Activated T-helper 1 cell treated with anti-CD3 and anti-CD28 coated beads, Interleukin-12 subunit alpha, Interleukin-12 subunit beta, Interleukin-2, Interleukin-4 antibody, amounts not matched to agents 30 ng/mL and 10 ng/mL and 1 ng/mL, durations not matched to agents 14 hours and 24 hours and 36 hours (primary cell): ENCODE measurements at places on chromosomes 6 and 20. TPM values are rescaled to one million over a fixed set of nuclear protein-coding genes. Genes with fewer than 3 reads are reported as not detected.
A peak's percentile ranks its signal among the peaks of the same experiment; 100 is the strongest.

DNA sequence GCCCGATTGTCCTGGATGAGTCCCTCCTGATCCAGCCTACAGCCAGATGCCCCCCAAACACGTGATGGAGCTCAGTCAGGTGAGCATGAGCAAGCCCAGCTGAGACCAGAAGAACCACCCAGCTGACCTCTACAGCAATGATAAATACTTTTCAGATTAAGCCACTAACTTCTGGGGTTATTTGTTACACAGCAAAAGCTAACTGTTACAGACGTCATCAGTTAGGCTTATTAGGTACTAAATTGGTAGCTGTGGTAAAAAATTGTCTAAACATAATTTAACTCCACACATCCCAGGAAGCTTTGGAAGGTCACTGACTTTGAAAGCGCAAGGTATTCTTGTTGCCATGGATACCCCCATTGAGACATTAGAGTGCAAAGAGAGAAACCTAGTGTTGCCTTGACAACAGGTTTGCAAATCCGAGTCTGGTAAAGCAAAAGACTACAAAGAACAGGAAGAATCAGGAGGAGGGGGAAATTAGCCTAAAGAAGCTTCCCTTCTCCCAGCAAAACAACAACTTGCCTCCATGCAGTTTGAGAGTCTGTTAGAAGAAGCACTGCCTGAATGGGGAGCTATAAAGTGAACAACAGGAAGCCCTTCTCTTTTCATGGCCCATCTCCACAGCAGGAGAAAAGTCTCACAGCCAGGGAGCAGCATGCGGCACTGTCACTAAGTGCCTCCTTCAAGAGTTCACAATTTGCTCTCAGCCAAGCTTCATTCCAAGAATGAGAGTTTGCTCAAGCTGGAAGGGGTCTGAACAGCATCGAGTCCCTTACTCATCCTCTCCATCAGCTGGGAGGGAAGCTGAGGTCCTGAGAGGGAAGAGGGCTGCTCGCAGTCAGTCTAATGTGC, 41.7 kb upstream of the ZNF831 start:
- peaks cover 6% of the 10 kb centered on the region for H3K36me3 ChIP-seq
- H3K4me1 ChIP-seq = peaks cover 61% of the 10 kb centered on the region
- H3K4me3 ChIP-seq = peak overlapping the region; percentile 77
- H3K27ac ChIP-seq = peak overlapping the region; percentile 98
- H3K27me3 ChIP-seq = peaks cover 2% of the 10 kb centered on the region
- no peak for DNase-seq

Gene PLN
- total RNA-seq = not detected in 2 replicates

Gene MEP1A
- not detected in 2 replicates for total RNA-seq

Gene PRR18
- not detected in 2 replicates for total RNA-seq

DNA sequence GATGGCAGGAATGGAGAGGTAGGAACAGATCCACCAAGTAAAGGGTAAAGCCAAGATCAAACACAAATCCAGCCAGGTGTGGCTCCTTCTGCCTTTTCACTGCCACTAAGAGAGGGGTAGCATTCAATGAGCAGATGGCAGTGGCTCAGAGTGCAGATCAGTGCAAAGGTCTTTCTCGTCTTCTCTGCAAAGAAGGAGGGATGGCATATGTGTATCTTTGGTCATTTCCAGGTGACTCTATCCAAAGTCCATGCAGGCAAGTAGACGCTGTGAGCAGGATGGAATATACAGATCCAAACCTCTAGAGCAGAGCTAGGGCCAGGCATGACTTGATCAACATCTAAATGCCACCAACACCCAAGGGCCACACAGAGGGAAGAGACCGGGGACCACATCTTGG, 6.9 kb downstream of the BANF2 start:
- no peaks in the 10 kb centered on the region for H3K4me1 ChIP-seq
- no peak overlapping the region for H3K4me3 ChIP-seq
- H3K36me3 ChIP-seq = no peaks in the 10 kb centered on the region

DNA sequence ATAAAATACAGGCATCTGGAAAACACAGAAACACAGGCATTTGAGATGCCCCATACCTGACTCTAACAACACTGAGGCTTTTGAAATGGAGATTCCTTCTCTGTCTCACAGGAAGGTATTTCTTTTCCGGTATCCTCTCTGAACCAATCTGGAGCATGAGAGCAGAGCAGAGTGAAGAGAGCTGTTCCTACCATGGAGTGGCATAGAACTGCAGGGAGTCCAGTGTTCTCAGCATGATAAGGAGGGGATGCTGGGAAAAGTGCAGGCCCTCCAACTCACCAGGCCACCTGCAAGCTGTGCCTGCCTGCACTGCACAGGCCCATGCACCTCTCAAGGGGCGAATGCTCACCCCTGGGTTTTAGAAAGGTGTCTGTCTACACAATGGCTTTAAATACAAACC, 89.2 kb downstream of the FOXA2 start:
- no peaks in the 10 kb centered on the region for H3K4me1 ChIP-seq
- DNase-seq = no peak
- no peak overlapping the region for H3K4me3 ChIP-seq
- H3K36me3 ChIP-seq = no peaks in the 10 kb centered on the region
- no peaks in the 10 kb centered on the region for H3K27me3 ChIP-seq

DNA sequence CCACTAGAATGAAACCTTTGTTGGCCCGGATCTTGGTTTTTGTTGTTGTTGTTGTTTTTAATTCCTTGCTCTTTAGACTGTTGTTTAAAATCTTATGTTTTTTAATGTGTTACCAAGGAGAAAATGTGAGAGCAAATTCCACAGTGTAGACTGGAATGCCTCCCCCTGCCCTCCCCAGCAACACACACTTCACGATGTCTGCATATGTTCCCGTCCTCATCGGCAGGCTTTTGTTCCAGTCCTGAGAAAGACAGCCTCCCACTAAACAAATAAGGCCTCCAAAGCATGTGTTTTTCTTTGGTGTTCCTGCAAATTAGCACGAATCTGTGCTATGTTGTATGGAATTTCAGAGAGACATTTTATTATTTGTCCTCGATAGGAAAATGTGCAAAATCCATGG, 263.3 kb upstream of the QKI start:
- H3K36me3 ChIP-seq = no peaks in the 10 kb centered on the region
- no peak overlapping the region for H3K4me3 ChIP-seq
- no peak overlapping the region for H3K27ac ChIP-seq
- H3K27me3 ChIP-seq = peaks cover 2% of the 10 kb centered on the region

GRCh38 chr6:160256445-160256844, 2.2 kb downstream of the SLC22A2 start:
- no peak overlapping the region for H3K4me3 ChIP-seq
- no peak for DNase-seq
- H3K36me3 ChIP-seq = no peaks in the 10 kb centered on the region
- H3K27me3 ChIP-seq = peaks cover 15% of the 10 kb centered on the region

Gene TP53TG5
- total RNA-seq = 0.07 and 0.08 TPM in 2 replicates

DNA sequence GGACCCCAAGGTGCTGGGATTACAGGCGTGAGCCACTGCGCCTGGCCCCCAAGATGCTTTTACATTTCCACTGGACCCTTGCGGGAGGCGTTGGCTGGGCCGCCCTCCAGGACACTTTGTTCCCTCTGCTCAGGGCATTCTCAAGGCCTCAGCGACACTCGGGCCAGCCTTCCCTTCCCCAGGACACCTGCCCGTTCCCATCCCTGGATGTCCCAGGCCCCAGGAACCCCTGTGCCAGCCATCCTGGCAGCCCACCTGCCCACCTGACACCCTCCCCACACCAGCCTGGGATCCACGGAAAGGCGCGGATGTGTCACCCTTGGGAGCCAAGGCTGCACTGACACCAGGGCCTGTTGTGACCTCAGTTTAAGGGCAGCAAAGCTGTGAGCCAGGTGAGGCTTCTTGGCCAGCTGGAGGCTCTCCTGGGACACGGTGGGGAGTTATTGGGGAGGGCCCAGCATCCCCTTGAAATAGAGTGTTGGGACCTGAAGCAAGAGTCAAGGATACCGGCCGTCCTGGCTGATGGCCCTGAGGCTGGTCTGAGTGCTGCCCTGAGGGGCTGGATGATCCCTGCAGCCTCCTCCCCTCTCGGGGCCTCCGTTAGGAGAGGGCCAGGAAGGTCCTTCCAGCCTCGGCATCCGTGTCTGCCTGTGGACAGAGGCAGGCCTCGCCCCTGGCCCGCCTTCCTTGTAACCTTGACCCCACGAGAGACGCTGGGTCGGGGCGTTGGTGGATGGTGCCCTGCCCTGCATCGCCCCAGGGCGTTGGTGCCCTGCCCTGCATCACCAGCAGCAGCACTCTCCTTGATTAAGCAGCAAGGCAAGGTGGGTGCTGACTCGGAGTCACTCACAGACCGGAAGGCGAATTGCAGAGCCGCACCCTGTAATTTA, 84.2 kb upstream of the BHLHE23 start:
- H3K4me3 ChIP-seq = no peak overlapping the region
- DNase-seq = no peak
- H3K27me3 ChIP-seq = no peaks in the 10 kb centered on the region
- no peak overlapping the region for H3K27ac ChIP-seq
- H3K36me3 ChIP-seq = no peaks in the 10 kb centered on the region

- H3K36me3 ChIP-seq = no peaks in the 10 kb centered on the region
- H3K4me1 ChIP-seq = peaks cover 14% of the 10 kb centered on the region
- H3K27me3 ChIP-seq = peaks cover 7% of the 10 kb centered on the region
- no peak overlapping the region for H3K27ac ChIP-seq
- DNase-seq = no peak
Measured at GRCh38 chr20:25243416-25243979, 4.4 kb upstream of the PYGB start.

DNA sequence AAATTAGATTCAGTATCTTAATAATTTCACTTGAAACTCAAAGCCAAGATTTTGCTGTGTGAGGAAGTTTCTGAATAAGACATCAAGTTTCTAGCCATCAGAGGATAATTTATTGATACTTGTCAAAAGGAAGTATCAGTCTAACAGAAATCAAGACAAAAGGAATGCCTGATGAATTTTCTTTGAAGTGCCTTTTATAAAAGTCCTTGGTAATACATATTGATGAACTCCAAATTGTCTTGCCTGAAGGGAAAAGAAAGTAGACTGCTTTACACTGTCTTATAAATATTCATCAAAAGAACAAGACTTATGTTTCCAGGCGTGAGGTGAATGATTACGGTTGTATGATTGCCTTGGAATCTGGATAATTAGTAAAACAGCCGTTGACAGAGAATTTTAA, 986.0 kb upstream of the MAP3K7 start:
- no peaks in the 10 kb centered on the region for H3K36me3 ChIP-seq
- no peak overlapping the region for H3K4me3 ChIP-seq
- DNase-seq = no peak
- no peaks in the 10 kb centered on the region for H3K4me1 ChIP-seq
- H3K27ac ChIP-seq = no peak overlapping the region

Gene FAM209B
- 1.2 and 1.4 TPM in 2 replicates for total RNA-seq

DNA sequence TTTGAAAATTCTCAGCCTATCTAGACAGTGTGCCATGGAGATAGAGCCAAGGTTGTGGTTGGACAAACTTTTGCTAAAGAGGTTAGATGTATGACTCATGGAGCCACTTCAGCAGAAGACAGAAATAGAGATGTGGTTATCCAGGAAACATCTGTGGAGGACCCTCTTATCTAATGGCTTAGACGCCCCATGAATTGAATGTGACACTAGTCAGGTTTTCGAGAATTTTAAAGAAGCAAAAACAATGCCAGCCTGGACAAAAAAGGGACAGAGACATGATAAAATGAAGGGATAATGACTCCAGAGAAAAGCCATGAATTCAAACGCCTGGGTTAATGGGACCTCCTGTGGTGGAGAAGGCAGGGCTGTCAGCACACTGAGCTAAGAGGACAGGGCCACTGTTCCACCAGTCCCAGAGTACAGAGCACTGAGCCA, 280.5 kb downstream of the CLVS2 start:
- no peak overlapping the region for H3K27ac ChIP-seq
- no peaks in the 10 kb centered on the region for H3K36me3 ChIP-seq
- no peak for DNase-seq
- no peaks in the 10 kb centered on the region for H3K27me3 ChIP-seq
